ENCODE measurements at places on chromosomes 7 and 10.
A peak's percentile ranks its signal among the peaks of the same experiment; 100 is the strongest.

- DNase-seq, result no peak
Measured at GRCh38 chr10:27413387-27413786, 90.7 kb upstream of the RAB18 start.

DNA sequence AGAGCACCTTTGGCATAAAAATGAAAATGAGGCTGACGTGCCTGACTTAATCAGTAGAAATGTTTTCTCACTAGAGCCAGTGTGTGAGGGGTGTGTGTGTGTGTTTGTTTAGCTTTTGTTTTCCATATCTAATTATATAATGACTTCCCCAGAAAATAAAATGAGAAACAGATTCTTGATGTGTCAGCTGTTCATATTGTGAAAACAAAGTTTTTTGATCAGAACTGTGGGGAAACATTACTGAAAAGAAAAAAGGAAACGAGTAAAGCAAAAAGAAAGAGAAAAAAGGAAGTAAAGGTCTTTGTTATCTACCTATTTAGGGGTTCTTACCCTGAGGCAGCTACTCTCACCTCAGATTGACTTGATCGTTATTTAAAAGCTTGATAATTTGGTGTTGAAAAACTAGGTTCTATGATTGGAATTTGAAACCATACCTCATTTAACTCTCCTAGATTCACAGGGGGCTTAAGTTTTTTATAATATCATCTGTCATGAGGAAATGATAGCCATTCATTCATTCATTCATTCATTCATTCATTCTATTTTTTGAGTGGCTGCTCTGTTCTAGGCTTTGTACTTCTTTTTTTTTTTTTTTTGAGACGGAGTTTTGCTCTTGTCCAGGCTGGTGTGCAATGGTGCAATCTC, 58.0 kb downstream of the CREM start:
- no peak for DNase-seq

DNA sequence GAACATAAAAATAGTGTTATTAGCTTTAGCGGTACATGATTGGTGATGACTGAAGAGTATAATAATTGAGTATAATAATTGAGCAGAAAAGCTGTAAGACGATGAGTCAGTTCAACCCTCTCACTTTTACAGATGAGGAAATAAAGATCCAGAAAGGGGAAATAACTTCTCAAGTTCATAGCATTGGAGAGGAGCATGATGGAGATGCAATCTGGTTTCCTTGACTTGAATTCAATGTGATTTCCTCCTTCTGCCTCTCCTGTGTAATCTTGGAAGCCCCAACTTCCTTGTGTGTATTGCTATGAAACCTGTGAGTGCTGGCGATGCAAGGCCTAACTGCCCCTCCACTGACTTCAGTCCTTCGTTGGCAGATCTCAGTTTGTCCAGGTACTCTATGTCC, 265.1 kb downstream of the LRMDA start:
- DNase-seq, result no peak

GRCh38 chr10:132685101-132685891, 100.7 kb downstream of the NKX6-2 start:
- DNase-seq, result no peak

DNA sequence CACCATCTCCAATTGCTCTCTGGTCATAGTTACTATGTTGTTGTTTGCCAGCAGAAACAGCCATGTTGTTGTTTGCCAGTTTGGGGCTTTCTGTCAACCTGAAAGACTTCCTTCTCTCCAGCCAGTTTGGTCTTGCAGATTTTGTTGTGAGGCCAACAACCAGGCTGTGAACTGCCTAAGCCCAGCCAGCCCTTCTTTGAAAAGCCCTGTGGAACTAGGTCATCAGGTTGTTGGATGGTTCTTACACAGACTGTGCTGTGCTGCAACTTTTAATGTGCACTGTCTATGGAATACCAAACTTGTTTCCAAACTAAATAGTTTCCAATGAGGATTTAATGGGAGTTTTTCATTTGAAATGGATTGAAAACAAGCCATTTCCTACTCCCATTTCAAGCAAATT, 592.7 kb upstream of the GALNT17 start:
- no peak for DNase-seq

DNA sequence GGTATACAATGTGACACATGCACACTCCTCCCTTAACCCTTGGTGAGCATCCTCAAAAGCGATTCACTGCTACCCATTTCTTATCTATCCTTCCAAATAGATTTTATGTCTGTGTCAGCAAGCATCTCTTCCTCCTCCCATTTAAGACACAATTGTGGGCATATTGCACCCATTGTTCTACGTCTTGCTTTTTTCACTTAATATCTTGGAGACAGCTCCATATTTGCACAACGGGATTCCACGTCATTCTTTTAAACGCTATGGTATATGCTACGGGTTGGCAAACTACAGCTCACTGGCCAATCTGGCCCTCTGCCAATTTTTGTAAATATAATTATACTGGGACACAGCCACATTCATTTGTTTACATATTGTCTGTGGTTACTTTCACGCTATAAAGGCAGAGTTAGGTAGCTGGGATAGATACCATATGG, 88.6 kb downstream of the RNF216 start:
- no peak for DNase-seq

- no peak for DNase-seq
Measured at GRCh38 chr10:6926971-6927370, 346.9 kb upstream of the PRKCQ start.

- no peak for DNase-seq
Measured at GRCh38 chr10:49090189-49090575, 25.1 kb downstream of the VSTM4 start.

- no peak for DNase-seq
Measured at GRCh38 chr7:42886129-42886528, 25.7 kb downstream of the C7orf25 start.

DNA sequence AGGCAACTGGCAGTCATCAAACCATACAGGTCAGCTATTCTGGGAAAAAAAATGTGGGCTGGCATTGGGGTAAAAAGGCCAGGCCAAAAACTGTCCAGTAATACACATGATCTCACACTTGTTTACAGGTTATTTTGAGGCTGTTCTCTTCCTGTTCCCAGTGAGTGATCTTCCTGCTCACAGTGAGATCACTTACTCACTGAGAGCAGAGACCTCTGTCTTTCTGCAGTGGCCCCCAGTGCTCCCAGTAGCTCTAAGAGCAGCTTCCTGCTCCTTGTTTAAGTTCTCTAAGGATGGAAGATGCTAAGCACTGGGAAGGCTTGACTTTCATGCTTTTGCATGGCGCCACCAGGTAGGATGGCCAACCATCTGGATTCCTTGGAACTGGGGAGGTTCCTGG, 93.5 kb upstream of the KIAA1217 start:
- no peak for DNase-seq

- DNase-seq, result no peak
Measured at GRCh38 chr7:4722308-4722707, 40.2 kb downstream of the FOXK1 start.

DNA sequence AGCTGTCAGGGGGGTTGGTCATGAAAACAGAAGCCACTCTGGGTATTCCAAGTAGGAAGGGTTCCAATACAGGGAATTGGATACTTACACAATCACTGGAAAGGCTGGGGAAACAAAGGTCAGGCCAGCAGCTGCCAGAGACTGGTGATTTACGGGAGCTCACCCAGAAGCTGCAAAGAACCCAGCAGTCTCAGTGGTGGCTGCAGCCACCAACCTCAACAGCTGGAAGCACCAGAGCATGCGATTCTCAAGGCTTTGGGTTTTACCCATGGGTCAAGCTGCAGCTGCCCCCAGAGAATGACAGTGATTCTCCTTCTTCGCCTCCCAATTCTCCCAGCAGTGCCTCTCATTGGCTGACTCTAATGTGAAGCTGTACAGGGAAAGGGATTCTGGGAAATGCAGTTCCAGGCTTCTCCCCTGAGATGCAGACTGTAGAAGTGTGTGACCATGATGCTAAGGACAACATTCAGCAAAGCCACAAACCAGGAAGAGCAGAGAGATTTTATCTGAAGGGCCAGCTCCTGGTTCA, 107.2 kb upstream of the TCF7L2 start:
- no peak for DNase-seq

DNA sequence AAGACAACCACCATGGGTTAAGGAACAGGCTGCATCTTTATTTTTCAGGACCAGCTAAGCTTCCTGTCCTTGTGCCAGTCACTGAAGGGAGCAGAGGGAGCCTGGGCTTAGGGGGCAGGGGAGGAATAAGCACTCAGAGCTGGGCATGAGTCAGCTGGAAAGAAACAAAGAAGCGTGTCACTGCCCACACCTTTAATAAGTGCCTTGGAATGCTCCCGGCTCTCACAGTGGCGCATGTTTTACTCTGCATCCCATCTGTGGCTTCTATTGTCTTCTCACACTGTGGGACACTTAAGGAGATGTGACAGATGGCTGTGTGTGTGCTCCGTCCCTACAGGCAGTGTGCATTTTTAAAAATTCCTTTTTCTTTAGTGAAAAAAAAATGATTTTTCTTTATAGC, 71.7 kb downstream of the MTURN start:
- DNase-seq, result no peak

GRCh38 chr10:2475711-2476217, 591.6 kb upstream of the PFKP start:
- DNase-seq, result no peak

- no peak for DNase-seq
Measured at GRCh38 chr7:11795231-11795630, 36.8 kb downstream of the THSD7A start.

DNA sequence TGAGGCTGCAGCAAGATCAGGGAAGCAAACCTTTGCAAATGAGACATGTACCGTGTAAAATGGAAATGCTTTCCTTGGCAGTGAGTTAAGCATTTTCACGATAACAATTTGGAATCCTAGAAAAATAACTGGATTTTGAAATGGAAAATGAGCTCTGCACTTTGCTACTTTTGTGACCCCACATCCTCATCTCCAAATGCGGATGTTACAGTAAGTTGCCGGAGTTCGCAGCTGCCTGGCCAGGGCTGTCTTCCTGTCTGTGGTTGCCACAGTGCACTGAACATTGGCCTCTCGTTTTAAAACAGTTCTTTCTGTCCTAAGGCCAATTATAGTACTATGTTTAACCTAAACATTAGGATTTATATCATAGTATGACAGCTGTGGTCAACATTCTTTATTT, 136.2 kb upstream of the FZD8 start:
- DNase-seq, result no peak

DNA sequence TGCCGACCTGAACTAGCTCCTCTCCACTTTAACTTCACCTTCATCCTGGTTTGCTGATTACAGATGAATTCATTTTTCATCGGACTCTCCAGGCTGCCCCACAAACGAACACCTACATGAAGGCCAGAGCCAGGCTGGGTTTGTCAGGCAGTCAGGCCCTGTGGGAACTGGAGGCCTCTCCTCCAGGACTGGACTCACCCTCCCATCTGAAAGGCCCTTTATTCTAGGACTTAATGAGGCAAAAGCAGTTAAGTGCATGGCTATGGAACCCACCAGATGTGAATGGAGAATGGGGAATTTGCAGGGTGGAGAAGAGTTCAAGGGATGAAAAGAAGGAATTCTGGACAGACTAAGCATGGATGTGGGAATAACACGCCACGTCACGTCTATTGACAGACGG, 170.8 kb downstream of the ARHGAP12 start:
- no peak for DNase-seq

GRCh38 chr10:31318382-31318853, 598 bp upstream of the ZEB1 start:
- peak; percentile 73 for DNase-seq

DNA sequence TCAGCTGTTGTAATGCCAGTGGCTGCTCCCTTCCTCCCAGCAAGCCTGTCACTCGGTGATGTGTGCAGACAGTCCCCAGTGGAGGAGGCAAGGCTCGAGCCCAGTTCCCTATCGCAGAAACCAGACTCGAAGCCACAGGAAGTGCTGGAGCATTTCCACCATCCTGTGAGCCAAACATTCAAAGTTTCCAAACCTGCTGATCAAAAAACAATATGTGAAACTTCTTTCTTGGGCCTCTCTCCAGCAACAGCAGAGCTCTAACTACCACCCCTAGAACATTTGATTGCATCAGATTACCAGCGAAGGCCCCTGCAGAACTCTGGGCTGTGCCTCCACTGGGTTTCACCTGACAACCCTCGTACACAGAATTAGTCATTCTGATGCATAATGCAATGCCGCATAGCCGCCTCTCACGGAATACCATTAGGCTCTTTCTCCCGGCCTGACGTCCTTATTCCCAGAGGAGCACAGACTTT, 94.0 kb downstream of the ELMO1 start:
- DNase-seq, result peak; percentile 81

- no peak for DNase-seq
Measured at GRCh38 chr7:16984375-16984774, 102.6 kb upstream of the AGR3 start.

- DNase-seq, result no peak
Measured at GRCh38 chr7:155460926-155461613, 3.1 kb downstream of the EN2 start.

- no peak for DNase-seq
Measured at GRCh38 chr7:81482600-81483186, 287.2 kb downstream of the HGF start.

- no peak for DNase-seq
Measured at GRCh38 chr10:34771525-34771924, 43.6 kb downstream of the PARD3 start.

GRCh38 chr7:135240441-135240840, 6.8 kb downstream of the STRA8 start:
- DNase-seq, result no peak

- no peak for DNase-seq
Measured at GRCh38 chr10:133129859-133130495, 30.0 kb upstream of the KNDC1 start.

DNA sequence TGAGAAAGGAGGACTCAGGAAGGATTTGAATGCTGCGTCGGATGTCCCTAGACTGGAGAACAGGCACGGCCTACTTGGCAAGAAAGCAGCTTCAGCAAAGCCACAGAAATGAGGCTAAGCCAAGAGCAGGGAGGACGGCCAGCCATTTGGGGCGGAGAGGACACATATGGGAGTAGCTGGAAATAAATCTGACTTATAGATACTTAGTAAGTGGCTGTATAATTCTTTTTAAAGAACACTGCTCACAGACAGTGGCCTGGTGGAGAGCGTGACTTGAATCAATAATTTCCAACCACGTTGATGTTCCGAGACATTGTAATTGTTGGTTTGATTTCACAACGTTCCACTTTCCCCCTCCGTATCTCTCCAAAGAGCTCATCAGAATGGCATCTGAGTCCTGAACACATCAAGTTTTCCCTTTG, 67.7 kb upstream of the JCAD start:
- DNase-seq, result no peak

GRCh38 chr10:22791665-22792064, 77.3 kb upstream of the PIP4K2A start:
- DNase-seq, result no peak

DNA sequence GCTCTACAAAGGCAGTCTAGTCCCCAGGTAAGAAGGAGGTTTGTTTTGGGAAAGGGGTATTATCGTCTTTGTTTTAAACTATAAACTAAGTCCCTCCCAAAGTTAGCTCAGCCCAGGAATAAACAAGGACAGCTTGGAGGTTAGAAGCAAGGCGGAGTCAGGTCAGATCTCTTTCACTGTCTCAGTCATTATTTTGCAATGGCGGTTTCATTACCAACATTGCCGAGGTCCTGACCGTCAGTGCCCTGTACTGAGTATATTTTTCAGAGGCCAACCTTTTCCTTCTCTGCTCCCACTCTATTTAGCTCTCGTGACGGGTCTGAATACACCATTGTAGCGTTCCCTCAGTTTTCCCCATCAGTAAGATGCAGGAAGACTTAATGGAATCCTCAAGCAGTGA, 184.5 kb downstream of the PRKCQ start:
- no peak for DNase-seq

Measured in stimulated activated naive CD8-positive, alpha-beta T cell treated with anti-CD3 and anti-CD28 coated beads, Interleukin-15, amount 100 ng/mL, for 72 hours (primary cell).